ENCODE measurements at places on chromosomes 11 and 22.

GRCh38 chr11:66688561-66689534, 11.2 kb upstream of the RBM4B start:
- no peaks in the 10 kb centered on the region for H3K4me1 ChIP-seq
- H3K27ac ChIP-seq = no peak overlapping the region
- no peaks in the 10 kb centered on the region for H3K36me3 ChIP-seq
- no peak overlapping the region for H3K4me3 ChIP-seq
- DNase-seq = no peak

- H3K27me3 ChIP-seq = peaks cover 46% of the 10 kb centered on the region
- no peaks in the 10 kb centered on the region for H3K4me1 ChIP-seq
- H3K4me3 ChIP-seq = no peak overlapping the region
These were observed 18.7 kb downstream of the SLC6A5 start for GRCh38 chr11:20618083-20618482.

- no peak for DNase-seq
- no peak overlapping the region for H3K4me3 ChIP-seq
- no peaks in the 10 kb centered on the region for H3K27me3 ChIP-seq
- no peak overlapping the region for H3K27ac ChIP-seq
- H3K4me1 ChIP-seq = no peaks in the 10 kb centered on the region
These were observed 17.5 kb upstream of the SMIM38 start for GRCh38 chr11:69138265-69138664.

DNA sequence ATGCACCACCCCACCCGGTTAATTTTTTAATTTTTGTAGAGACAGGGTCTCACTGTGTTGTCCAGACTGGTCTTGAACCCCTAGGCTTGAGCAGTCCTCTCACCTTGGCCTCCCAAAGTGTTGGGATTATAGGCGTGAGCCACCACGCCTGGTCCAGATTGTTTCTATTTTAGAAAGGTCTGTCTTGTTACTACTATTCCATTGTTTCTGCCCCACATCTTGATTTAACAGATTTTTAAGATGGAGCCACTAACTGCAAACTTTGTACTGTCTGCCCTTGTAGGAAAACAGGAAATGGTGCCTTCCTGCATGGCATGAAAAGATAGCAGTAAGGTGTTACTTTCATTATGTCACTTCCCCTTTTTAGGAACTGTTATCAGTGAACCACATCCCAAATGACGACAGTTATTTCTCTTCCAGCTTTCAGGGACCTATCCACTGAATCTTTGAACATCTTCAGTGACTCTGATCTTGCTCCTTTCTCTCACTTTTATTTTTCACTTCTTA, 23.2 kb downstream of the TAF1D start:
- no peak overlapping the region for H3K27ac ChIP-seq
- H3K36me3 ChIP-seq = peaks cover 25% of the 10 kb centered on the region
- no peak overlapping the region for H3K4me3 ChIP-seq
- DNase-seq = no peak

DNA sequence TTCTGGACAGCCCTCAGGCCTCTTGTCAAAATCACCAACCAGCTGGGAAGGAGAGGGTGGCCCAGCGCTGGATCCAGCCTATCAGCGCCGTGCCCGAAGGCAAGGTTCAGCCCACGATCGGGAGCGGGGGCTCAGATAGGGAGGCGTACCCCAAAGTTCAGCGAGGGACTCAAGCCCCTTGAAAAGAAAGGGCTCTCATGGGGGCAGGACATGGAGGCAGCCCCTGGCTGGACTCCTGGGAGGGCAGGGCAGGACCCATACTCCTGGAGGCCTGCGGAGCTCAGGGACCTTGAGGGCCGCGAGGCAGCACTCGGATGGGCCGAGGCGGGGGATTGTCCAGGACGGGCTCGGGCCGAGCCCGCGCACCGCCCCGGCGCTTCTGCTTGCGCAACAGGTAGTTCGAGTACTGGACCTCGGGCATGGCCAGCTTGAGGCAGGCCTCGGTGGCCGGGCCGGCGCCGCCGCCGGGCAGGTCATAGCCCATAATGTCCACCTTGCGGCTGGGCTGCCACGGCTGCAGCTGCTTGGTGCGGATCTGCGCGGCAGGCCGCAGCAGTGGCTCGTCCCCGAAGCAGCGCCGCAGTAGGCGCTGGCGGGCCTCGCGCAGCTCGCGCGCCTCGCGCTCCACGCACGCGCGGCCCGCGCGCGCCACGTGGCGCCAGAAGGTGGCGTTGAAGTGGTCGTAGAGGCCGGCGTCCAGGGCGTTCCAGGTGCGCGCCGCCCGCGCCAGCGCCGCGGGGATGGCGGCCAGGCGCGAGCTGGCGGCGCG, 6.5 kb downstream of the GAL3ST3 start:
- no peak for DNase-seq
- H3K4me3 ChIP-seq = no peak overlapping the region
- H3K36me3 ChIP-seq = no peaks in the 10 kb centered on the region
- H3K4me1 ChIP-seq = peaks cover 11% of the 10 kb centered on the region
- H3K27ac ChIP-seq = no peak overlapping the region

GRCh38 chr22:42335839-42336378, 65.5 kb upstream of the TCF20 start:
- no peaks in the 10 kb centered on the region for H3K36me3 ChIP-seq
- DNase-seq = no peak
- H3K27me3 ChIP-seq = peaks cover 32% of the 10 kb centered on the region
- peaks cover 1% of the 10 kb centered on the region for H3K4me1 ChIP-seq

All from left ventricle myocardium inferior (tissue), 1 donor.